Keratinocyte (primary cell): ENCODE measurements at places on chromosomes 16 and 17.

GRCh38 chr16:78288888-78289287 is 189.4 kb downstream of the WWOX start:
- DNase-seq: no peak

- no peak for DNase-seq
Measured at GRCh38 chr17:40358323-40359038, 6.1 kb downstream of the GJD3 start.

- no peak for DNase-seq
Measured at GRCh38 chr17:32102646-32103186, 39.6 kb upstream of the RHOT1 start.

GRCh38 chr17:48241131-48241591 is 133.6 kb downstream of the SNX11 start:
- DNase-seq: no peak

GRCh38 chr17:45160447-45161287 is 1.0 kb upstream of the HEXIM2 start:
- no peak for DNase-seq

DNA sequence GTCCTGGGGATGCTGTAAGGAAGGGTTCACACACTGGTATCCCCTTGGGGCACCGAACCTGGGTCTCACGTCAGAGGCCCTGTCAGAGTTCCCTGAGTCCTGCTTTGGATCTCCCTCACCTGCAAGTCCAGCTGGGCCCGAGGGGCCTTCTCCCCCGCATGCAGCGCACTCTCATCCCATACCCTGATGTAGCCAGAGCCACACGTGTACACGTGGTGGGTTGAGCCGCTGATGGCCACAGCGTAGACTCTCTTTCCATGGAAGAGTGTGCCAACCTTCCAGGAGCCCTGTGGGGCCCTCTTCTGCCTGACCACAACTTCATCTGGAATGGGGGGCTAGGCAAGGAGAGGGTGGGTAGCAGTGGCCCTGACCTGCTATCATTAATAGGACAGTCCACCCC is 9.9 kb downstream of the TLE7 start:
- DNase-seq: no peak

DNA sequence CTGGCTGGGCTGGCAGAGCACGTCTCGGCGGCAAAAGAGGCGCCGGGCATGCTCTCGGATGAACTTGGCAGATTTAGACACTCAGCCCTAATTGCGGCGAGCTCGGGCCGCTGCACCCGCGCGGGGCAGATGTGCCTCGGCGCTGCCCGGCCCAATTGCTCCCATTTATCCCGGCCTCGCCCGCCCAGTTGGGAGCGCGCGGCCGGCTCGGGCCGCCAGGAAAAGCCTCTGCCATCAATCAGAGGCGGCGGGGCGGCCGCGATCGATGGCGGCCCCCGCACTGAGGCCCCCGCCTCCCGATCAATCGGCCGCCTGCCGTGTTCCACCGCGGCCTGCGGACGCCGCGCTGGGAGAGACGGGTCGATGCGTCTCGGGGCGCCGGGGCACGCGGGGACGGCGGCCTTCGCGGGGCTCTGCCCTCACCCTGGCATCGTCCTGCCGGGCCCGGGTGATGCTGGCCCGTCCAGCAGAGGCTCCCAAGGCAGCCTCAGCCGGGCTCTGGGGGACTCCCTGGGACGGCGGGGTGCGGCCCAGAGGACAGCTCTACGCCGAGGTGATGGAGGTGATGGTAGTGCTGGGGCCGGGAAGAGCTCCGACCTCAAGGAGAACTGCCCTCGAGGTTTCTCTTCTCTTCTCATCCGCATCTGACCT is 200.9 kb upstream of the N4BP1 start:
- DNase-seq: no peak

DNA sequence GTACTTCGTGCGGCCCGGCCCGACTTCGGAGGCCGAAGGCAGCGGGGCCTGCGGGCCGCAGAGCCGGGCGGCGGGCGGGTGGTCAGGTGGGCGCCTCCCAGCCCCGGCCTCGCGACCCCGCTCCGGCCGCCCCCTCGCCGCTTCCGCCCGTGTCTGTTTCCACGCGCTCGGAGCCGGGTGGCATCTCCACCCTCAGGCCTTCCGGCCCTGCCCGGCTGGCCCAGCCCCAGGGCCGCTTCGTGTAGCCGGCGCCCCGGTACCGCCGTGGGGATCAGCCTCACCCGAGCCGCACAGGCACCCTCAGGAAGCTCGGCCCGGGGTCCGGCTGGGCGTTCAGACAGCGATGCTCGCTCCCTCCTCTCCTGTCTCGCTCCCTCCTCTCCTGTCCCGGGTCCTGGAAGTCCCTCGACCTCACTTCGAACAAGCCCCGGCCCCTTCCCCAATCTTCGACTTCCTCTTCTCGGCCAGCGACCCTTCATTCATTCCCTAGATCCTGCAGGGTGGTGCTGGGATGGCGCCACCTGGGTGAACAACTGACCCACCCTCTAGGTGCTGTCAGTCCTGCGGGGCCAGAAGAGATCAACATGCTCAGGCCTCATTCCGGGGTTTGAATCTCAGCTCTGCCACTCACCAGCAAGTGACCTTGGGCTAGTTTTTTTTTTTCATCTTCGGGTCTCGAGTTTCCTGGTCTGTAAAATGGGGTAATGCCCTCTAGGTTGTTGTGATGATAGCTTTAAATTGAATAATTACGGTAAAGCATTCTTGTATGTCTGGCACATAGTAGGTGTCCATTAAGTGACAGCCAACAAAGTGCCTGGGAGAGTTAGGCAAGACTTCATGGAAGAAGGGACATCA is 610 bp downstream of the VPS4A start:
- no peak for DNase-seq

GRCh38 chr17:8628172-8628571 is 2.4 kb downstream of the MYH10 start:
- DNase-seq: no peak

DNA sequence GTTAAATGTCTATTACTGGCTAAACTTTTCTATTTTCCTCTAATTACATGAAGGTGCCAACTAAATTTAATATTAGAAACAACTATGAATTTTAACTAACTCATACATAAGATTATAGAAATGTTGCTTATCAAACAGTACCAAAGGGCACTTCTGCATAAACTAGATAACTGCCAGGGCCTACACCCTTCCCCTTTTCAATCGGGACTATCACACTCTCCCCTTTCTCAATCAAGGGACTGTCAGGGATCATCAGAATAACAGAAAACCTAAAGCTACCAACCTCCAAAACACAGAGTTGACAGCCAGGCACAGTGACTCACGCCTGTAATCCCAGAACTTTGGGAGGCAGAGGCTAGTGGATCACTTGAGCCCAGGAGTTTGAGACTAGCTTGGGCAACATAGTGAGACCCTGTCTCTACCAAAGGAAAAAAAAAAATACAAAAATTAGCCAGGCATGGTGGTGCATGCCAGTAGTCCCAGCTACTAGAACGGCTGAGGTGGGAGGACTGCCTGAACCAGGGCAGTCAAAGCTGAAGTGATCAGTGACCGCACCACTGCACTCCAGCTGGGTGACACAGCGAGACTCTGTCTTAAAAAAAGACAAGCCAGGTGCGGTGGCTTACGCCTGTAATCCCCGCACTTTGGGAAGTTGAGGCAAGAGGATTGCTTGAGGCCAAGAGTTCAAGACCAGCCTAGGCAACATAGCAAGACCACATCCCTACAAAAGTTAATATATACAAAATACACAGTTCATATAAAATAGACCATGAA is 3.2 kb upstream of the PHLPP2 start:
- no peak for DNase-seq

DNA sequence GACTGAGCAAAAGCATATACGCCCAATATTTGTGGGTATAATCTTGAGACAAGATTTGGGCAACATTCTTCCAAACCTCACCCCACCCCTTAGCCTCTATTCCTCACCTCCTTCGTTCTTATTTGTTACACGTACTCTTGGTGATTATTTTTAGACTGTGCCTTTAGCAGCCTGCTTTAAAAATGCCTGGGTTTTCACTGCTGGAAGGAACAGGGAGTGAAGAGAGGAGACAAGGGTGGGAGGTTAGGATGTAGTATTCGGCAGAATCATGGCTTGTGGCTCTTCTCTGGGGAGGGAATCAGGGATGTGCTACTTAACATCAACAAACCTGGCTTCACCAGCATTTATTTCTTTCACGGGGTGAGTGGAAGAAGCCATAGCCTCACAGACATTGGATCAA is 11.6 kb downstream of the ALKBH5 start:
- no peak for DNase-seq

- no peak for DNase-seq
Measured at GRCh38 chr17:11921296-11921695, 76.0 kb downstream of the ZNF18 start.

DNA sequence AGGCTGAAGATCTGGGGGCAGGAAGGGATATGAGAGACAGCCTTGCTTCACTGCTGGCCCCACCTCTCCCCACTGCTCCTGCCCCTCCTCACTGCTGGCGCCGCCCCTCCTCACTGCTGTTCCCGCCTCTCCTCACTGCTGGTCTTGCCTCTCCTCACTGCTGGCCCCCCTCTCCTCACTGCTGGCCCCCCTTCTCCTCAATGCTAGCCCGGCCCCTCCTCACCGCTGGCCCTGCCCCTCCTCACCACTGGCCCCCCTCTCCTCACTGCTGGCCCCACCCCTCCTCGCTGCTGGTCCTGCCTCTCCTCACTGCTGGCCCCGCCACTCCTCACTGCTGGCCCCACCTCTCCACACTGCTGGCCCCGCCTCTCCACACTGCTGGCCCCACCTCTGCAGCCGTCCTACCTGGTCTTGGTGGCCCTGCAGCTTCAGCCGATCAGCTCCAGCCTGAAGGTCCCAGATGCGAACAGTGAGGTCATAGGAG is 9.5 kb upstream of the PAM16 start:
- no peak for DNase-seq

- DNase-seq: no peak
Measured at GRCh38 chr16:85733839-85734170, 17.1 kb downstream of the C16orf74 start.

DNA sequence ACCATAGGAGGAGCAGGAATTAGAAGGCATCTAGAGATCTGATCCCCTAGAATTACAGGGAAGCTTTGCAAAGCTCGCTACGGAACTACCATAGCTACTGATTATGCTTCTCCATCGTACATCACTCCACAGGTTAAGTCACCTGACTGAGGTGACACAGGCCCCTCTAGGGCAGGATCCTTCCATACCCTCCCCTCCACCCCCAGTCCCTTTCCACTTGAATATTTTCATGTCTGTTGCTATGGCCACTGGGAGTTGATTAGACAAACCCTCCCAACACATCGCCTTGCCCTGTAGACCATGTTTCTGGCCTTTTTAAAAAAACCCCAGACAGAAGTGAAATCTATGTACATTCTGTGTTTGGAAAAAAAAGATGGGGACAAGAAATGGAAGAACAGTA is 287.1 kb downstream of the SOX9 start:
- DNase-seq: no peak

DNA sequence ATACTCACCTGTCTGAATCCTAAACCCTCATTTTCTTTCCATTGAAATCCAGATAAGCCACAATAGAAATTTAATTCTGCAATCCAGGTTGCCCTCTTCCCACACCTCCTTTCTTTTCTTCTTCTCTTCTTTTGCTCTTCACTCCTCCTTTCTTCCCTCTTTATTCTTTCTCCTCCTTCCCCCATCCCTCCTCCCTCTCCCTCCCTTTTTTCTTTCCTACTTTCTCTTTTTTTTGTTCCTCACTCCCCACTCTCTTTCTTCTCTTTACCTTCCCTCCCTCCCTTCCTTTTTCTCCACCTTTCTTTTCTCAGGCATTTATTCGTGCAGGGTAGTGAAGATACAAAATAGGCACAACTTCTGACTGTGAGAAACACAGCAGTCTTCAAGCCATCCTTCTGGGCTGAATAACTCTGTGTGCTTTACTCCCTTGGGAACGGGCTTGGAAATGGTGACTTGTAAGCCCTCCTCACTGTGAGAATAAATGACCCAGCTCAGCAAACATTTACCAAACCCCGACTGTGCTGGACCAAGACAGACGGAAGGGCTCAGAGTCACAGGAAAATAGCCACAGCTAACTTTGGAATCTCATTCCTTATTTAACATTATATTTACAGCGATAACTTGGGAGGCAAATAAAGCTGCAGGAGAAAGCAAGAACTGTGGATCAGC is 140.8 kb downstream of the HAPSTR1 start:
- DNase-seq: no peak

- DNase-seq: no peak
Measured at GRCh38 chr16:63841271-63841670, 1280.6 kb downstream of the CDH11 start.

- DNase-seq: no peak
Measured at GRCh38 chr16:86037999-86038925, 139.3 kb downstream of the IRF8 start.

GRCh38 chr17:82679586-82680465 is 18.7 kb downstream of the RAB40B start:
- no peak for DNase-seq

DNA sequence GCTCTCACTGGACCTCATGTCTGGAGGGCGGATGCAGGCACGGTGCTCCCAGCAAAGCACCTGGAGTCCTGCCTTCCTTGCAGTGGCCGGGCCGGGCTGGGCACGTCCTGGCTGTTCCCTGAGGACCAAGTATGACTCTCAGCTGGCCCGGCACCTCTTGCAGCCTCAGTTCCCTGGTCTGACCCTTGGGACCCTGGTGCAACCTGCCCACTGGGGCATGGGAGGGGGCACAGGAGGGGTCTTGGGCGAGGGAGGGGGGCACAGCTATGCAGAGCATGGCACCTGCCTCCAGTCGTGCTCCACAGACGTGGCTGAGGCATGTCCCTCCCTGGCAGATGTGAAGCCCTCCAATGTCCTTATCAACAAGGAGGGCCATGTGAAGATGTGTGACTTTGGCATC is 19.6 kb downstream of the MAP2K3 start:
- DNase-seq: no peak

DNA sequence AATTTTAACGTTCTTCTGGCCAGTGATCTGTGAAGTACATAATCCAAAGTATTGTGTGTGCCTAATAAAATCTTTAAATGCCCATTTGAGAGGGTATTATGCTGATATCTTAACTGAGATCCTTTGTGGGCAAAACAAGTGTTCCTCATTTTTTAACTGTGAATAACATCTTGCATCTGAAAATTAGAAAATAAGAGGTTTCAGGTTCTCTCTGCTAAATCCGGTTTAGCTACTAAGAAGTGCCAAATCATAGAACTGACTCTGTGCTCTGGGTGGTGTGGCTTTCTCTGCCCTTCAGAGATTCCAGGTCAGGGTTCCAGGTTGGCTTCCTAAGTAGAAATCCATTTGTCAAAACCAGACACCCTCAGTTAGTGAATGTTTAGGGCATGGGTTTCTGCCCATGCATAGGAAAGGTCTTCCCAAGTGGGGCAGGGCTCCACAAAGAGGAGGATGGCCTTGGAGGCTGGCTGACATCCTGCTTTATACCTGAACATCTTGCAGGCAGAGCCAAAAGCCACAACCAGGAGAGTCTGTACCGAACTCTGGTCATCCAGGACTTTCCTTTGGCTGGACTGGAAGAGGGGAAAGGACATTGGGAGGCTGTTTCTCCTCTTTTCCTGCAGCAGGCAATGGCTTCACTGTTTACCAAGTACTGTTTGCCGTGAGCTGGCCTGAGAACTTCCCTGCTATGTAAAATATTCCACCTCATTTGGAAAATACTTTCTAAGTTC is 8.5 kb downstream of the ALDH3A2 start:
- no peak for DNase-seq

DNA sequence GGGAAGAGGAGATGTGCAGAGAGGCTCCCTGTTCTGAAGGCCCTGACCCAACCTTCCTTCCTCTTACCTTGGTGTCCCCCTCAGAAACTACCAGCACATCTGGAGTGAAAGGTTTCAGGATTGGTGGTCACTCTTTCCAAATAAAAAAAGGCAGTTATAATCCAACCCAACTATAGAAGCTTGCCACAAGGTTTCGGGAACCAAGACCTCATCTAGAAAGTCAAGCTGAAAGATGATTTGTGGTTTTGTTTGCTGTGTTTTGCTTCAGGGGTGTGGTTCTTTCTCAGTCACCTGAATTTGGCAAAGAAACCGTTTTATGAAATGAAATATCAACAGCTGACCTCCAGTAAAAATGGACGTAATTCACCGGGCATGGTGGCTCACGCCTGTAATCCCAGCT is 19.3 kb downstream of the SHMT1 start:
- DNase-seq: no peak
